ENCODE measurements at places on chromosomes 7 and 10. TPM values are rescaled to one million over a fixed set of nuclear protein-coding genes. Genes with fewer than 3 reads are reported as not detected.

GRCh38 chr10:66795866-66796265 is 130.0 kb upstream of the LRRTM3 start:
- no peaks in the 10 kb centered on the region for H3K36me3 ChIP-seq
- DNase-seq, result no peak
- no peaks in the 10 kb centered on the region for H3K27me3 ChIP-seq
- no peak overlapping the region for H3K4me3 ChIP-seq
- no peaks in the 10 kb centered on the region for H3K4me1 ChIP-seq

DNA sequence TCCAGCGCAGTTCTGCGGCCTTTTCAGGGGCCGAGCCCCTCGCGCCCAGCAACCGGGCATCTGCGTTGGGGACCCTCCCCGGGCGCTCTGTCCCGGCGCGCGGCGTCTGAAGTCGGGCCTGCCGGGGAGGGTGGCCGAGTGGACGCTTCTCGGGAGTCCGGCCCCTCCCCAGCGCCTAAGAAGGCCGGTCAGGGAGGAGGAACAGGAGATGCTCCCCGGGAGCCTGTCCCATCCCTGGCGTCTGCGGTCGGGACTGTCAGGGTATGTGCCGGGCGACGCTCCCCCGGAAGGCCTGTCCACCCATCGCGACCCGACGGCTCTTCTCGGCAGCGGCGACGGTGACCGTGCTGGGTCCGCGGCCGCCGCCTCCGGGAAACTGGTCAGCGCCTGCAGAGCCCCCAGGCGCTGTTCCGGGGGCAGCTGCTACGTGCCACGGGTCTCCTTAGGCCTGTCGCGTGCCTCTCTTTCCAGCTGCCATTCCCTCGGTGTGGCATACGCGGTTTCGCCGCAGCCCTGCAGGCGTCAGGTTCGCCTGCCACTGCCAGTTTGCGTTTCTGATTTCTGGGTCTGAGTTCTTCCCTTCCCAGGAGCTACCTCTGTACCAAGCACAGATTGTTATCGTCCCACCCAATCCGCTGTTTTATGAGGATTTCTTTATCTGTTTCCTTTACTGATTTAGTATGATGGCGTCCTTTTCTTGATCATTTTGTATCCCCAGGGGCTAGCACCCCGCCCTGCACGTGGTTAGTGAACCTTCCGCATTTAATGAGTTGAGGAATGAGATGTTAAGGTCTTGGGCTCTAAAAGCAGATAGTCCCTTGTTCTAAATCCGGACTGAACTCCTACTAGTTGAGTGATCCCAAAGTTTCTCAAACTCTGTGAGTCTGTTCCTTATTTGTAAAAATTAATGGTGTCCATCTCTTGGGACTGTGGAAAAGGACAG is 782 bp downstream of the IFIT5 start:
- H3K4me3 ChIP-seq, result peak overlapping the region; percentile 85
- no peaks in the 10 kb centered on the region for H3K27me3 ChIP-seq
- DNase-seq, result peak; percentile 42
- H3K36me3 ChIP-seq, result peaks cover 23% of the 10 kb centered on the region
- peak overlapping the region; percentile 96 for H3K27ac ChIP-seq

The AGR3 gene
- not detected for total RNA-seq

The NEUROD6 gene
- not detected for total RNA-seq

DNA sequence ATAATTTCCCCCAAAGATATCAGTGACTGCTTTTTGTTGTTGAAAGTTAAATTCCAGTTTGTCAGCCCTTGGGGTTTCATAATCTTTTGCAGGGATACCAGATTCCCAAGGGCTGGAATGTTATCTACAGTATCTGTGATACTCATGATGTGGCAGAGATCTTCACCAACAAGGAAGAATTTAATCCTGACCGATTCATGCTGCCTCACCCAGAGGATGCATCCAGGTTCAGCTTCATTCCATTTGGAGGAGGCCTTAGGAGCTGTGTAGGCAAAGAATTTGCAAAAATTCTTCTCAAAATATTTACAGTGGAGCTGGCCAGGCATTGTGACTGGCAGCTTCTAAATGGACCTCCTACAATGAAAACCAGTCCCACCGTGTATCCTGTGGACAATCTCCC is 3.2 kb downstream of the CYP26A1 start:
- H3K27ac ChIP-seq, result no peak overlapping the region
- H3K4me3 ChIP-seq, result no peak overlapping the region
- no peak for DNase-seq
- peaks cover 26% of the 10 kb centered on the region for H3K4me1 ChIP-seq
- no peaks in the 10 kb centered on the region for H3K36me3 ChIP-seq

DNA sequence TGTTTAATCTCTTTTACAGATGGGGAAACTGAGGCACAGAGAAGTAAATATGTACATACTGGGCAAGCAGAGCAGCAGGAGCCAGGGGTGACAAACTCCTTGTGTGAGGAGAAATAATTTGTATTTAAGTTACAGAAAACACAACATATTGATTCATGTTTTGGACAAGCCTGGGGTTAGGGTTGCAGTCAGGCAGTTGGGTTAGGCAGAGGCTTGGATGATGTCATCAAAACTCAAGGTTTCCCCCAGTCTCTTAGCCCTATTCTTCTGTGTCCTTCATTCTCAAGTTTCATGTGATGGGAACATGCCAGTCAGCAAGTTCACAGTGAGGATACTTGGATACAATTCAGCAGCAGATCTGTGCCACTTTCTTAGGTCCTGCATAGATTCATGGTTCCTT is 181.4 kb downstream of the CXCL12 start:
- no peaks in the 10 kb centered on the region for H3K36me3 ChIP-seq
- no peak overlapping the region for H3K4me3 ChIP-seq
- H3K27me3 ChIP-seq, result no peaks in the 10 kb centered on the region
- H3K4me1 ChIP-seq, result no peaks in the 10 kb centered on the region
- no peak overlapping the region for H3K27ac ChIP-seq
- no peak for DNase-seq

- no peaks in the 10 kb centered on the region for H3K36me3 ChIP-seq
- H3K4me1 ChIP-seq, result no peaks in the 10 kb centered on the region
- no peaks in the 10 kb centered on the region for H3K27me3 ChIP-seq
- H3K27ac ChIP-seq, result no peak overlapping the region
- DNase-seq, result no peak
Measured at GRCh38 chr10:71462062-71462935, 65.6 kb downstream of the CDH23 start.

- no peak overlapping the region for H3K27ac ChIP-seq
- H3K36me3 ChIP-seq, result no peaks in the 10 kb centered on the region
- DNase-seq, result peak; percentile 43
- no peak overlapping the region for H3K4me3 ChIP-seq
Measured at GRCh38 chr10:119616882-119617570, 20.3 kb upstream of the TIAL1 start.

- no peaks in the 10 kb centered on the region for H3K27me3 ChIP-seq
- DNase-seq, result peak; percentile 61
- H3K27ac ChIP-seq, result peak overlapping the region; percentile 68
- H3K36me3 ChIP-seq, result peaks cover 5% of the 10 kb centered on the region
Measured at GRCh38 chr10:101032637-101033224, 1.7 kb downstream of the SFXN3 start.

- no peak for DNase-seq
- H3K27me3 ChIP-seq, result no peaks in the 10 kb centered on the region
- H3K4me3 ChIP-seq, result peak overlapping the region; percentile 79
- peaks cover 45% of the 10 kb centered on the region for H3K4me1 ChIP-seq
- H3K27ac ChIP-seq, result peak overlapping the region; percentile 57
- no peaks in the 10 kb centered on the region for H3K36me3 ChIP-seq
Measured at GRCh38 chr7:130070861-130071622, 708 bp downstream of the KLHDC10 start.

The CYP26A1 gene
- not detected for total RNA-seq

GRCh38 chr10:122702275-122702674 is 2.6 kb upstream of the C10orf120 start:
- DNase-seq, result no peak
- H3K27ac ChIP-seq, result no peak overlapping the region
- H3K27me3 ChIP-seq, result no peaks in the 10 kb centered on the region

The ARL4A gene
- total RNA-seq, result 10.0 TPM

The EN2 gene
- total RNA-seq, result not detected

DNA sequence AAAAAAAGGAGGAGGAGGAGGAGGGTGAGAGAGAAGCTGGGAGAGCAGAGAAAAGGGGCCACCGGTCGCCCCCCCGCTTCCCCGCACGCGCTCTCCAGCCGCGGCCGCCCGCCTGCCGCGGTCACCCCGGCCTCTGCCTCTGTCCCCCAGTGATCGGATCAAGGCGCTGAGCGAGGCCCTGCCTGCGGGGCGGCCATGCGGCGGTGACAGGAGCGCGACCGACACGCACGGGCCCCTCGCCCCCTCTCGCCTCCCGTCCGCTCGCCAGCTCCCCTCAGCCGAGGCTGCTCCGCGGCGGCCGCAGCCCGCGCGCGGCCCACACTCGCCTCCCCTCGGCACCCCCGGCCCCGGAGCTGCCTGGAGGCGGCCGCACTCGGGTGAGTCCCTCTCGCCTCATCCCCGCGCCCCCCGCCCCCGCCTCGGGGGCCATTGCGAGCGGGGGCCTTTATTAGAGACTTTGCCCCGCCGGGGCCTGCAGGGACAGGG is at the start of gene GTF2I:
TSS of gene GTF2I (plus strand) at position 27 of the 486 bp plus-strand sequence. CDS start 31,411 bp downstream, outside the sequence.
- H3K4me3 ChIP-seq, result peak within 1 kb of the TSS; percentile 85
- peak; percentile 38 for DNase-seq
- peaks cover 49% of the 10 kb centered on the region for H3K4me1 ChIP-seq
- peaks cover 1% of the 10 kb centered on the region for H3K27me3 ChIP-seq
- H3K27ac ChIP-seq, result peak within 1 kb of the TSS; percentile 84

GRCh38 chr10:118735294-118735693 is 19.5 kb downstream of the CACUL1 start:
- H3K36me3 ChIP-seq, result no peaks in the 10 kb centered on the region
- H3K27ac ChIP-seq, result no peak overlapping the region
- peaks cover 90% of the 10 kb centered on the region for H3K4me1 ChIP-seq

DNA sequence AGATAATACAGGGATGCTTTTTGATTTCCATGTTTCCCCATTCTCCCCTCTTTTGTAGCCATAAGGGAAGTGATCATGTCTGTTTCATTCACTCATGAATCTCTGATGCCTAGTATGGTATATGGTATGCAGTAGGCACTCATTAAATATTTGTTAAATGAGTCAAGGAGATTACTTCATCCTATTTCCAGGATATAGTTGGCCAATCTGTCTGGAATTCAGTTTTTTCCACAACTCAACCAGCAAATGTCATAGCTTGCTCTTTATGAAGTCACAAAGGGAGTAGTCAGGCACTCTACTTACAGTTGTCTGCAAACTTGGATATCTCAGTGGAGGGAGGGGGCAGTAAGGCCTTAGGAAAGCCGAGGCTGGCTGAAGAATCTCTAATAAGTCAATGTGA is 853.6 kb downstream of the LRMDA start:
- no peak overlapping the region for H3K27ac ChIP-seq
- peaks cover 2% of the 10 kb centered on the region for H3K27me3 ChIP-seq
- DNase-seq, result no peak
- no peaks in the 10 kb centered on the region for H3K36me3 ChIP-seq
- H3K4me1 ChIP-seq, result no peaks in the 10 kb centered on the region

The TRIM50 gene
- not detected for total RNA-seq

The AZGP1 gene
- total RNA-seq, result not detected

DNA sequence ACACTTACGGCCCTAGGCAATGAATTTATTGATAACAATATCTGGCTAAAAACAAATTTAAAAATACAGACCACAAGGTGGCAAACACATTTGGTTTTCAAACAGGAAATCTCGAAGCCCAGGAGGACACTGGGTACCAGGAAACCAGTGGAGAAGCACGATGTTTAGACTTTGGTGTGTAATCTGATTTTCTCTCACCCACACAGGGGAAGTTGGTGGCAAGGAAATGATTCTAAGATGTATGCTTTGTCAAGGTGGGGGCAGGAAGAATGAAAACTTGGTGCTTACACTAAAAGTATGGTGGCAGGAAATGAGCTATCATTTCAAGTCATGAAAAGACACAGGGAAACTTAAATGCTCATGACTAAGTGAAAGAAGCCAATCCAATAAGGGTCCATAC is 113.2 kb upstream of the ANKRD1 start:
- H3K27ac ChIP-seq, result peak overlapping the region; percentile 57
- peak; percentile 53 for DNase-seq
- peaks cover 15% of the 10 kb centered on the region for H3K4me1 ChIP-seq

- no peak overlapping the region for H3K27ac ChIP-seq
- H3K4me1 ChIP-seq, result peaks cover 7% of the 10 kb centered on the region
- no peaks in the 10 kb centered on the region for H3K36me3 ChIP-seq
- H3K27me3 ChIP-seq, result peaks cover 3% of the 10 kb centered on the region
- no peak overlapping the region for H3K4me3 ChIP-seq
- DNase-seq, result no peak
Measured at GRCh38 chr10:91012502-91012901, 91.6 kb upstream of the ANKRD1 start.

GRCh38 chr7:74515276-74515675 is 61.6 kb downstream of the GTF2IRD1 start:
- no peak for DNase-seq
- H3K36me3 ChIP-seq, result no peaks in the 10 kb centered on the region
- no peak overlapping the region for H3K4me3 ChIP-seq
- H3K27me3 ChIP-seq, result no peaks in the 10 kb centered on the region
- H3K4me1 ChIP-seq, result no peaks in the 10 kb centered on the region
- H3K27ac ChIP-seq, result no peak overlapping the region

DNA sequence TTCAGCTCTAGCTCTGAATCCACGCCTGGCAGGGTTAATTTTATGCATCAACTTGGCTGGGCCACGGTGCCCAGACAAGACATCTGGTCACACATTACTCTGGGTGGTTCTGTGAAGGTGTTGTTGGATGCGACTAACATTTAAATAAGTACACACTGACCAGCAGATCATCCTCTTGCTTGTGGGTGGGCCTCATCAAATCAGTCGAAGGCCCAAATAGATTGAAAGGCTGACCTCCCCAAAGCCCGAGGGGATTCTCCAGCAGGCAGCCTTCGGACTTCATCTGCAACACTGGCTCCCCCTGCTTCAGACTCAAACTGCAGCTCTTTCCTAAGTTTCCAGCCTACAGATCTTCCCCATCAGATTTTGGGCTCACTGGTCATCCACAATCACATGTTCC is 53.6 kb downstream of the SFMBT2 start:
- H3K27ac ChIP-seq, result no peak overlapping the region
- no peak overlapping the region for H3K4me3 ChIP-seq
- no peaks in the 10 kb centered on the region for H3K27me3 ChIP-seq
- DNase-seq, result no peak
- H3K36me3 ChIP-seq, result peaks cover 45% of the 10 kb centered on the region
- H3K4me1 ChIP-seq, result peaks cover 24% of the 10 kb centered on the region

- H3K27ac ChIP-seq, result no peak overlapping the region
- DNase-seq, result no peak
- no peaks in the 10 kb centered on the region for H3K27me3 ChIP-seq
- no peak overlapping the region for H3K4me3 ChIP-seq
- H3K36me3 ChIP-seq, result no peaks in the 10 kb centered on the region
Measured at GRCh38 chr7:68420342-68421192, 1177.7 kb upstream of the AUTS2 start.

- peaks cover 17% of the 10 kb centered on the region for H3K27me3 ChIP-seq
- no peak overlapping the region for H3K27ac ChIP-seq
- peaks cover 4% of the 10 kb centered on the region for H3K4me1 ChIP-seq
- H3K4me3 ChIP-seq, result no peak overlapping the region
Measured at GRCh38 chr10:133088179-133088955, 643 bp downstream of the ADGRA1 start.

The GPRIN2 gene
- not detected for total RNA-seq

- no peaks in the 10 kb centered on the region for H3K4me1 ChIP-seq
- H3K27me3 ChIP-seq, result no peaks in the 10 kb centered on the region
- no peak overlapping the region for H3K4me3 ChIP-seq
- no peak overlapping the region for H3K27ac ChIP-seq
Measured at GRCh38 chr10:115939101-115939854, 333.7 kb downstream of the GFRA1 start.

The CC2D2B gene
- not detected for total RNA-seq

Data from activated naive CD4-positive, alpha-beta T cell treated with anti-CD3 and anti-CD28 coated beads for 36 hours (primary cell).